Chondrocyte (in vitro differentiated cells): ENCODE measurements at places on chromosomes 16 and 17.
A peak's percentile ranks its signal among the peaks of the same experiment; 100 is the strongest.

GRCh38 chr17:61175298-61176142 is 224.1 kb upstream of the TBX2 start:
- no peak overlapping the region for H3K4me3 ChIP-seq
- no peaks in the 10 kb centered on the region for H3K27me3 ChIP-seq
- H3K36me3 ChIP-seq, result peaks cover 4% of the 10 kb centered on the region
- no peak overlapping the region for H3K27ac ChIP-seq

GRCh38 chr17:45690625-45691275 is 93.4 kb upstream of the CRHR1 start:
- H3K27ac ChIP-seq, result no peak overlapping the region
- no peak overlapping the region for H3K4me3 ChIP-seq
- DNase-seq, result no peak
- H3K27me3 ChIP-seq, result peaks cover 55% of the 10 kb centered on the region

GRCh38 chr17:41689497-41690299 is 1.0 kb downstream of the EIF1 start:
- H3K36me3 ChIP-seq, result peaks cover 33% of the 10 kb centered on the region
- H3K27ac ChIP-seq, result peak overlapping the region; percentile 99
- no peaks in the 10 kb centered on the region for H3K27me3 ChIP-seq
- DNase-seq, result no peak
- peak overlapping the region; percentile 95 for H3K4me3 ChIP-seq

GRCh38 chr17:65684631-65685030 is 123.2 kb upstream of the AXIN2 start:
- DNase-seq, result no peak
- H3K4me3 ChIP-seq, result no peak overlapping the region
- H3K27me3 ChIP-seq, result no peaks in the 10 kb centered on the region
- H3K27ac ChIP-seq, result no peak overlapping the region

DNA sequence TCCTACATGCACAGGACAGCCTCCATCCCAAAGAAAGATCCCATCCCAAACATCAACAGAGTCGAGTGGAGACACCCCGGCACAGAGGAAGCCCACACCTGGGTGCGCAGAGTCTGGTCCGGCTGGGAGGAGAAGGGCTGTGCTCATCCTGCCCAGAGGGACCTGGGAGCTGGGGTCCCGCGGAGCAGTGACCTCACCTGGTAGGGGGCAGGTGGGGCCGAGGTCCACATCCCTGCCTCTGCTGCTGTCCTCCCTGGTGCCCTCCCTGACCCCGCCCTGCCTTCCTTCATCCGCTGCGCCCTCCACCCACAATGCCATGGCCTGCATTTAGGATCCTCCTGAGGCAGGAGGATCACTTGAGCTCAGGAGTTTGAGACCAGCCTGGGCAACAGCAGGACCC is 2.9 kb downstream of the C16orf90 start:
- H3K4me3 ChIP-seq, result no peak overlapping the region
- no peaks in the 10 kb centered on the region for H3K27me3 ChIP-seq
- no peak overlapping the region for H3K27ac ChIP-seq
- no peaks in the 10 kb centered on the region for H3K4me1 ChIP-seq

GRCh38 chr17:64254755-64255154 is 8.3 kb downstream of the TEX2 start:
- H3K27ac ChIP-seq, result no peak overlapping the region
- no peak for DNase-seq
- peaks cover 44% of the 10 kb centered on the region for H3K4me1 ChIP-seq
- H3K4me3 ChIP-seq, result no peak overlapping the region
- no peaks in the 10 kb centered on the region for H3K36me3 ChIP-seq

GRCh38 chr16:24845726-24846547 is at the start of gene SLC5A11:
Gene SLC5A11, plus strand, starts transcription at chr16:24845963. Its CDS starts 12,681 bp downstream, at chr16:24858644.
- peaks cover 1% of the 10 kb centered on the region for H3K27me3 ChIP-seq
- no peak for DNase-seq
- H3K4me1 ChIP-seq, result peaks cover 9% of the 10 kb centered on the region

- H3K4me3 ChIP-seq, result no peak overlapping the region
- H3K36me3 ChIP-seq, result no peaks in the 10 kb centered on the region
- no peak for DNase-seq
- H3K27ac ChIP-seq, result no peak overlapping the region
Measured at GRCh38 chr16:21560462-21560861, 38.9 kb upstream of the METTL9 start.

GRCh38 chr16:71885261-71885650 is 1.3 kb upstream of the ZNF821 start:
- no peaks in the 10 kb centered on the region for H3K36me3 ChIP-seq
- no peak for DNase-seq
- H3K27ac ChIP-seq, result no peak overlapping the region
- H3K27me3 ChIP-seq, result no peaks in the 10 kb centered on the region
- peak overlapping the region; percentile 98 for H3K4me3 ChIP-seq

- no peaks in the 10 kb centered on the region for H3K27me3 ChIP-seq
- no peaks in the 10 kb centered on the region for H3K4me1 ChIP-seq
- H3K27ac ChIP-seq, result no peak overlapping the region
- no peak for DNase-seq
- H3K36me3 ChIP-seq, result peaks cover 46% of the 10 kb centered on the region
- H3K4me3 ChIP-seq, result no peak overlapping the region
Measured at GRCh38 chr17:42475121-42475520, 16.4 kb downstream of the ATP6V0A1 start.

GRCh38 chr17:80345321-80345720 is 69.6 kb upstream of the ENDOV start:
- no peak overlapping the region for H3K27ac ChIP-seq
- no peak for DNase-seq
- peaks cover 61% of the 10 kb centered on the region for H3K36me3 ChIP-seq
- peaks cover 8% of the 10 kb centered on the region for H3K4me1 ChIP-seq
- no peak overlapping the region for H3K4me3 ChIP-seq

- no peak overlapping the region for H3K27ac ChIP-seq
- H3K27me3 ChIP-seq, result peaks cover 6% of the 10 kb centered on the region
- H3K4me1 ChIP-seq, result peaks cover 6% of the 10 kb centered on the region
- no peaks in the 10 kb centered on the region for H3K36me3 ChIP-seq
- no peak for DNase-seq
Measured at GRCh38 chr16:77589071-77589765, 133.1 kb upstream of the NUDT7 start.

DNA sequence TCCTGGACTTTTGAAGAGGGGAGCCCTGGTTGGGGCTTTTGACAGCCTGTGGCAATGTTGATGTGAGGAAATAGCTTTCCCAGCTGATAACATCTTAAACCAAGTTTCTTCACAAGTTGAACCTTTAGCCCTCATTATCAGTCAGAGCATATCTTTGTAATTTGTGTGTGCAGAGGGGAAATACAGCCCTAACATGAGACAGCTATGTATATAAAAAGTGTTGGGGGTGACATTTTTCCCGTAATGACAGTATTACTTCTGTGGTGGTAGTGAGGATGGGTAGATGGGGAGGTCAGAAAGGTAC is 221.1 kb downstream of the FTO start:
- no peak overlapping the region for H3K27ac ChIP-seq
- no peaks in the 10 kb centered on the region for H3K27me3 ChIP-seq
- no peak for DNase-seq
- no peak overlapping the region for H3K4me3 ChIP-seq
- H3K36me3 ChIP-seq, result no peaks in the 10 kb centered on the region

GRCh38 chr16:90046122-90046970 is 27.1 kb upstream of the DBNDD1 start:
- DNase-seq, result no peak
- H3K27me3 ChIP-seq, result no peaks in the 10 kb centered on the region
- H3K36me3 ChIP-seq, result peaks cover 4% of the 10 kb centered on the region
- peak overlapping the region; percentile 44 for H3K4me3 ChIP-seq
- H3K4me1 ChIP-seq, result peaks cover 14% of the 10 kb centered on the region
- H3K27ac ChIP-seq, result no peak overlapping the region

- H3K36me3 ChIP-seq, result peaks cover 5% of the 10 kb centered on the region
- H3K4me3 ChIP-seq, result no peak overlapping the region
- peak overlapping the region; percentile 54 for H3K27ac ChIP-seq
- peaks cover 19% of the 10 kb centered on the region for H3K4me1 ChIP-seq
Measured at GRCh38 chr17:81348097-81349055, 46.9 kb upstream of the BAHCC1 start.

DNA sequence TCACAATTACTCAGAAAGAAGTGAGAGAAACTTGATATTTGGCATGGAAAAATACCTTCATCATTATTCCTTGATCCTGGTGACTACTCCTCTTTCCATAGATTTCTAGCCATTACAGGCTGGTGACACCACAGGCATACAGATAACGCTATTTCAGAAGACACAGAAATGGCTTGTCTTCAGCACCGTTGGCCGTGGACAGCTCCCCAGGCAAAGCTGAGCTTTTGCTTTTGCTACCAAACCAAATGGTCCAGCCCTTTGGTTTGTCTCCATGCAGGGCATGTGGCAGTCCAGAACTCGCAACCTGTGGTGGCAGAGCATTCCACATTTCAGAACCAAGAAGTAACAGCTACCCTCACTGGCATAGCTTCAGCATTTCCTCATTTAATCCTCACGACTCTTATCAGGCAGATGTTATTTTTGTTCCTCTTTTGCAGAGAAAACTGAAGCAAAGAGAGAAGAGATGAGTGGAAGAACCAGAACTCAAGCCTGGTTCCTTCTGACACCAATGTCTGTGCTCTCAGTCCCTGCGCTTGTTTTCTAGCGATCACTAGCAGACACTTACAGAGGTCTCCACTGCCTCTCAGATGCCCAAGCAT is 55.5 kb downstream of the HS3ST4 start:
- no peak for DNase-seq
- no peaks in the 10 kb centered on the region for H3K27me3 ChIP-seq
- H3K36me3 ChIP-seq, result no peaks in the 10 kb centered on the region
- no peak overlapping the region for H3K4me3 ChIP-seq
- no peaks in the 10 kb centered on the region for H3K4me1 ChIP-seq

DNA sequence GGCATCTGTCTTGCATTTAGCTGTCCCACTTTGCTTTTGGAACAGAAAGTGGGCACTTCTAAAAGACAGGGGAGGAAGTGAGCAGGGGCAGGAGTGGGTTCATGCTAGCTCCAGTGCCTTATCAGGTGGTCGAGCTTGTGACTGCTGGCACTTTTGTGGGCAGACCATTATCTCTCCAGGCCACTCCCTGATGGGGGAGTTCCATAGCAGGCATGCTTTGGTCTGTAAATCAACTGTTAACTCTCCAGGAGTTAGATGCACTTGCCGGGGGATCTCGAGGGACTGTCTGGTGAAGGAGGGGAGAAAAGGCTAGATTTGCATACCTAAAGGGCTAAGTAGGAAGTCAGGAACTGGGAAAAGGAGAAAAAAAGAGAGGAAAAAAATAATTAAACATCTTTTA is 9.3 kb upstream of the CARD14 start:
- H3K27ac ChIP-seq, result no peak overlapping the region
- no peaks in the 10 kb centered on the region for H3K36me3 ChIP-seq
- H3K4me1 ChIP-seq, result peaks cover 3% of the 10 kb centered on the region
- DNase-seq, result no peak
- no peak overlapping the region for H3K4me3 ChIP-seq
- H3K27me3 ChIP-seq, result peaks cover 7% of the 10 kb centered on the region

- no peak for DNase-seq
- peak overlapping the region; percentile 28 for H3K27ac ChIP-seq
- no peaks in the 10 kb centered on the region for H3K27me3 ChIP-seq
- H3K36me3 ChIP-seq, result no peaks in the 10 kb centered on the region
- no peak overlapping the region for H3K4me3 ChIP-seq
Measured at GRCh38 chr17:49327835-49328784, 33.9 kb downstream of the ZNF652 start.

DNA sequence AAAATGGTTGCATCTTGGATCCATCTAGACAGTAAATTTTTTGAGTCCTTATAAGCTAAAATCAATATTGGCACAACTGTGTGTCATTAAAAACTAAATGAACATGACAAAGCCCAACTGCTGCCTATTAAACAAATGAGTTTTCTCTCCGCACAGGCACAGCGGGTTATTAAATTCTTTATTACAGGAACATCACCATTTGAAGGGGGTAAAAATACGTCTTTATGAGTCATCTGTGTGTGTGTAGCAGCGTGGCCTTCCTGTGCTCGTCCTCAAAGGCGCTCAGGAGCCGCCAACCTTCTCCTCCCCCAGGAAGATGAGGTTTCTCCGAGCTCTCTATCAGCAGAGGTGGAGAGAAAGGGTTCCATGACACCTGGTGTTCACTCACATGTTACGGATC is 62.6 kb upstream of the SDK2 start:
- H3K36me3 ChIP-seq, result peaks cover 2% of the 10 kb centered on the region
- peaks cover 14% of the 10 kb centered on the region for H3K27me3 ChIP-seq
- DNase-seq, result no peak

GRCh38 chr16:89224665-89225064 is 7.2 kb downstream of the ZNF778 start:
- H3K36me3 ChIP-seq, result peaks cover 70% of the 10 kb centered on the region
- H3K27ac ChIP-seq, result no peak overlapping the region
- H3K27me3 ChIP-seq, result no peaks in the 10 kb centered on the region
- H3K4me3 ChIP-seq, result no peak overlapping the region
- no peak for DNase-seq
- peaks cover 3% of the 10 kb centered on the region for H3K4me1 ChIP-seq

GRCh38 chr17:69743091-69743490 is 328.6 kb downstream of the MAP2K6 start:
- no peak overlapping the region for H3K4me3 ChIP-seq
- DNase-seq, result no peak
- H3K4me1 ChIP-seq, result no peaks in the 10 kb centered on the region
- H3K36me3 ChIP-seq, result peaks cover 2% of the 10 kb centered on the region
- no peak overlapping the region for H3K27ac ChIP-seq

DNA sequence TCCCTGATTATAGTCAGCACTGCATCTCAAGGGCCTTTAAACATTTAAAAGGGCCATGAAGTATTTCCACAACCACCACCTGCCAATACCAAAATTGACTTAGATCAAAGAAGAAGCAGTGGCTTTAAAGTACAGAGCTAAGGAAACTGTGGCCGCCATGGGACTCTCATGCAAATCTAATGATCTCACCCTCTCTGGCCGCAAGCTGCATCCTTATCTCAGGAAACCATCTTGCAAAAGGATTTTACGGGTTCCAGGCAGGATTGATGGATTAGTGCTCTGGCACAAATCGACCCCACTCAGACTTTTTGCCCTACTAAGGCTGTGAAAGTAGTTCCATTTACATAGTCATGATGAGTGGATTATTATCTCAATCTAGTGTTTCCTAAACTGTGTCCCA is 22.6 kb downstream of the CDRT4 start:
- H3K4me3 ChIP-seq, result no peak overlapping the region
- H3K36me3 ChIP-seq, result peaks cover 7% of the 10 kb centered on the region
- no peaks in the 10 kb centered on the region for H3K4me1 ChIP-seq
- H3K27me3 ChIP-seq, result no peaks in the 10 kb centered on the region
- DNase-seq, result no peak
- H3K27ac ChIP-seq, result no peak overlapping the region

- H3K4me3 ChIP-seq, result peak overlapping the region; percentile 75
- no peaks in the 10 kb centered on the region for H3K36me3 ChIP-seq
- no peak for DNase-seq
- H3K4me1 ChIP-seq, result peaks cover 46% of the 10 kb centered on the region
- no peaks in the 10 kb centered on the region for H3K27me3 ChIP-seq
Measured at GRCh38 chr17:9645851-9646545, 681 bp downstream of the USP43 start.

DNA sequence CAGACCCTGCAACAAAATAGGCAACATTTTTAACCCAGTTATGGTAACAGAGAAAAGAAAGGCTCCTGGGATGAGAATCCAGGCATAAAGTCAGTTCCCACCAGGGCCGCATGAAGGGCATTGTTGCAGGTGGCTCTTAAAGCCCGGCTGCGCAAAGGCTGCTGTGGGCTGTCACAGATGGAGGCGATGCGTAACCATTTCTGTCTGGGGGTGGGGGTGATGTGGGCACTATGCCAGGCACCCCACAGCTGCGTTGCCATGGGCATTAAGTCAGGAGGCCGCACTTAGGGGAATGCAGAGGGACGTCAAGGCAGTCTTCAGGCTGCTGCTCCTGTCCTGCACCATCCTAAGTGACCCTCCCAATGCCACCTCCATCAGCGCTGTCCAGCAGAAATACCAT is 228.4 kb downstream of the CPPED1 start:
- H3K4me1 ChIP-seq, result no peaks in the 10 kb centered on the region
- DNase-seq, result peak; percentile 17
- H3K27ac ChIP-seq, result no peak overlapping the region
